ENCODE measurements at places on chromosomes 1 and 21.

GRCh38 chr21:34807146-34807880 is 138.5 kb downstream of the CLIC6 start:
- peak; percentile 77 for DNase-seq

DNA sequence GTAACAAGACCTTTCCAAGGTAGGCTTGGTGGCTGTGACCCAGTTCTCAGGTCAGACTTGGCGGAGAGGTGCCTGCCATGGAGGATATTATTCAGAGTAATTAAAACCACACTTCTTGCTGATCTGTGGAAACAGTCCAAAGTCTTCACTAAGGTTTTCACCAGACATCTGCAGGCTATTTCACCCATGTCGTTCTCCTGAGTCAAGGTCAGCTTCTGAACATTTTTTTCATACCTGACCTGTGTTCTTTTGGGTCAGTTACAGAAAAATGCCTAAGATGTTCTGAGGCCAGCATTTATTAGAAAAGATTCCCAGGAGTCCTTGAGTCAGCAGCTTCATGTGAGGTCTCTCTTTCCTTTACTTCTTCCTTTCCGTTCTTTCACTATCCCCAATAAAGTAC is 54.9 kb downstream of the RGL1 start:
- no peak for DNase-seq

DNA sequence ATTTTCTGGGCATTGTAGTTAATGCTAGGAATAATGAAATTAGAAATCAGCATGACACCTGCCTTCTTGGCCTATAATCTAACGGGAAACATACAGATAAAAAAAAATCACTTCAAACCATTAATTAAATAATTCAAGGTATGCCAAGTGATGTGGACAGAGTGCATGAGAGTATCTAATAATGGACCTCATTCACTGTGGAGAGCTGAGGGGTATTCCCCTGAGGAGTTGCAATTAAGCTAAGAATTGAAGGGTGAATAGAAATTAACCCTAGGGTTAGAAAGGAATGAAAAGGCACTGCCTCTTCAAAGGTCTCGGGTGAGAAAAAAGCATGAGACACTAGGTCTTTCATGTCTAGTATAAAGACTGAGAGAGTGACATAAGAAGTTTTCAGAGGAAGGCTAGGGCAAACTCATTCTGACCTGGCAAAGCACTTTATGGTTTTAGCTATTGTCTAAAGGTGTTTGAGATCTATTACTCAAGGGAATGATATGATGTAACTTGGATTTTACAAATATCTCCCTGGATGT is 466.1 kb downstream of the KCNT2 start:
- DNase-seq: no peak

DNA sequence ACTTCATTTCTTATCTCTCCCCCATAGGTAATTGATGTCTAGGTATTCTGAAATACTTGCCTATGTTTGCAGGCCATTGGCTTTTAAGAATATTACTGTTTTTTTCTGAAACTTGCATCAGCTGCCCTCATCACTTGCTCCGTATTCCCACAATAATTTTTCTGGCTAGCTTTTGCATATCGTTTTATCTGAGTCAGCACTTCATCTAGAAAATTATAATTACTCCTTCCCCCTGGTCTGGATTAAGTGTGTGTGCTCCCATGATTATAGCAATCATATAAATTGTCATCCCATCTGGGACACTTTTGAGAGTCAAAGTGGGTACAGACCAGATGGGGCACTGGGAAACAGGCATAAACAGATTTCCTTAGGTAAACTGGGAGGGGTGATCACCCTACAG is 583.2 kb upstream of the B3GALT2 start:
- DNase-seq: no peak

GRCh38 chr1:157562515-157562914 is 10.2 kb upstream of the FCRL5 start:
- no peak for DNase-seq

DNA sequence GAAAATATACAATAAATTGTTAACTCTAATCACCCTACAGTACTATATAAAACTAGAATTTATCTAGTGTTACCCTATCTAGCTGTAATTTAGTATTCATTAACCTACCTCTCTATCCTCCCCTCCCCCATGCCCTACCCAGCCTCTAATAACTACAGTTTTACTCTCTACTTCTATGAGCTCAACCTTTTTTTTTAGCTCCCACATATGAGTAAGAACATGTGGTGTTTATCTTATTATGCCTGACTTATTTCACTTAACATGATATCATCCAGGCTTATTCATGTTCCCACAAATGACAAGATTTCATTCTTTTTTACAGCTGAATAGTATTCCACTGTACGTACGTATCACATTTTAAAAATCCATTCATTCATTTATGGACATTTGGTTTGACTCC is 46.0 kb upstream of the WARS2 start:
- no peak for DNase-seq

- no peak for DNase-seq
Measured at GRCh38 chr1:93672477-93673162, 9.0 kb downstream of the BCAR3 start.

DNA sequence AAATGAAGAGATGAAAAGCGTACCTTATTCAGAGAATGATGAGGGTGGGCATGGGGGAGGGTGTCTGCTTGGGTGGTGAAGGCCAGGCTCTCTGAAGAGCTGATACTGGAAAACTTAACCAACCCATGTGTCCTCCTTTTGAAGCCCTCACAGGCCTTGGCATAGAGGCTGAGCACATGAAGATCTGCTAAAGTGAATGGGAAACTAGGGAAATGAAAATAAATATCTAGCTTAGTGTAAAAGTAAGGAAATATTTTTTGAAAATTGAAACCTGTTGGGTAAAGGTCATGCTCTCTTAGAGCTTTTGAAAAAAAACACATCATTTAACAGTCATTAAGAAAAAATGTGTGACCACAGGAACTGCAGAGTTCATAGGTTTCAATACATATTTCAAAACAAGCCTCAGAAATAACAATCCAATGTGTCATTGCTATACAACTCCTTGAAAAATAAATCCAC is 40.5 kb upstream of the RALGPS2 start:
- DNase-seq: no peak

DNA sequence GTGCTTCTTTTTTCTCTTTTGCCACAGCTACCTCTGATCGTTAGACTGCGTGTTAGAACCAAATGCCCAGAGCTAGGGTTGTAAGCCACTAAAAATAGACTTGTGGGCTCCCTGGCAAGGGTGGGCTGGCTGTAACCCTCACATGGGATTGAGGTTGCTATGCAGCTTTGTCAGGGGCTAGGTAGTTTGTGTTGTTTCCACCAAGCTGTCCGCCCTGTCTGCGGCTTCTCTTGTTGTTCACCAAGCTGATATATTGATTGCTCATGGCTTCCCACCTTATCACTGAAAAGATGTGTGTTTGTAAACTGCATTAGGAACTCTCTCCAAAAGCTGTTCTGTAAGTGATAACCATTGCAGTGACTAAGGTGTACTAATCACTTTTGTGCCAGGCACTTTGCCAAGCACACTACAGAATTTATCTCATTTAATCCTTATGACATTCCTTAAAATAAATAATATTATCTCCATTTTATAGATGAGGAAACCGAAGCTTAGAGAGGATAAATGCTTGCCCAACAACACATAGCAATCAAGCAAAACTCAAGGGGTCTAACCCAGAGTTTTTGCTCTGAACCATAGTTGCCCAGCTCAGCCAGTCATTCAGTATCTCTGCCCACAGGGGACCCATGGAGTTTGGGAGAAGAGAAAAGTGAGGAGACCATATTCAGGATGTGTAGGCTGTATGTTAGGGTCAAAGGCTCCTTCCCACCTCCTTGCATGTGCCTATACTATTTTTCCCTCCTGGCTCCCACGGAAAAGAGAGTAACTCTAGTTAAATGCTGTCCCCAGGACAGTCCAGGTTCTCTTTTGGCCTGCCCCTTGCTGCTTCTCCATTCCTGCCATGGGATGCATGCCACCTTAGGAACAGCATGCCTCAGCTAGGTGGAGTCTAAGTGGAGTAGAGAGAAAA is 42.2 kb upstream of the TARBP1 start:
- DNase-seq: no peak

DNA sequence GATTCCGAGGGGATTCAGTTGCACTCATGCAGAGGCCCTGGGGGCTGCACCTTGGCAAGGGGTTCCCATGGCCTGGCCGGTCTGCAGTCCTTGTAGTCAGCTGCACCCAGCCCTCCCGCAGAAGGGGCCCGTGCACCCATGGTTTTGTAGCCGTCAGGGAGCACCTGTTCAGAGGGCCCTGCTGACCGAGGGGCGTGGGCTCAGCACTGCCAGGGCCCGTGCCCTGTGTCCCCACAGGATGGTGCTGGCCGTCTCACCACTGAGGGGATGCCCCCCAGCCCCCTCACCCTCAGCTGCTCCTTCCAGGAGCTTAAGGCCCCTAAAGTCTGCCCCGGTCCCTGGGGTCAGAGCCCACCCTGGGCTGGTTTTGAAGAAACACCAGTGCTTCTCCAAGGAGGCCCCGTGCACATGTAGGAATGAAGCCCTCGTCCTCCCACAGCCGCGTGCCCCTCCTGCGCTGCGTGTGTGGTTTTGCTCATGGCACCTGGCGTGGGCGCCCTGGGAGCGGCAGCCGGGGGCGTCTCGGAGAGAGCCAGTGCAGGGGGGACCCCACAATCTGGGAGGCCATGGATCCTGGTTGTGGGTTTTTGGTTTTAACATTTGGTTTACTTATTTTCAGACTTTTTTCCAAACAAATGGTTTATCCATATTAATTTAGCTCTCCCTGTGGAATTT is 40.1 kb downstream of the PRKCZ start:
- DNase-seq: no peak

DNA sequence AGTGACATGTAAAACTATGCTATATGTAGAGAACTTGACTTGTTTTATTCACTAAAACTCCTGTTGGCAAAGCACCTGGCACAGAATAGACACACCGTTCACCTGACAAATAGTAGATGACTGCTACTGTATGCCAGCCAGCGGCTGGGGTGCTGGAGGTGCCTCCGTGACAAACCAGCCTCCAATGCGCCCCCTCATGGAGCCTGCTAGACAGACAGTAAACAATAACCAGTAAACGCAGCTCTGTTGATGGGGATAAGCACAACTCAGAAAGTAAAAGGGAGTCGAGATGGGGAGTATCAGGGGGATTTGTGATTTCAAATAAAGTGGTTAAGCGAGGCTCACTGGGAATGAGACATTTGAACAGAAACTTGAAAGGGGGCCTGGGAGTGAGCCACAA is 107.2 kb downstream of the PRDM2 start:
- no peak for DNase-seq

GRCh38 chr1:65963156-65963888 is 170.6 kb downstream of the PDE4B start:
- DNase-seq: no peak

GRCh38 chr1:21707086-21707840 is 38.1 kb upstream of the RAP1GAP start:
- no peak for DNase-seq

DNA sequence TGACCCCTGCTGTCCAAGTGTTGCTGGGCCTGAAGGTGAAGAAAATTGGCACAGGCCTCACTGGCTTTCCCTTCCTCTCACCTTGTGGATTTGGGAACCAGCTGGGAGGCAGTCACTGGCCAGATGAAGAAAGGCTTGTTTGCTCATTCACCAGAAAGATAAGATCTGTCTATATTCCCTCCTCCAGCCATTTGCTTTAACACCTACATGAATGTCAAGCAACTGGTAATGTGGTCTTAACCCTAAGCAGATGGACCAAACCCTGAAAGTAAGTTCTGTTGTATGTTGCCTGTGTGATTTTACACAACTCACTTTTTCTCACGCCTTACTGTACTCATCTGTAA is 10.3 kb upstream of the SRRM1 start:
- DNase-seq: no peak

DNA sequence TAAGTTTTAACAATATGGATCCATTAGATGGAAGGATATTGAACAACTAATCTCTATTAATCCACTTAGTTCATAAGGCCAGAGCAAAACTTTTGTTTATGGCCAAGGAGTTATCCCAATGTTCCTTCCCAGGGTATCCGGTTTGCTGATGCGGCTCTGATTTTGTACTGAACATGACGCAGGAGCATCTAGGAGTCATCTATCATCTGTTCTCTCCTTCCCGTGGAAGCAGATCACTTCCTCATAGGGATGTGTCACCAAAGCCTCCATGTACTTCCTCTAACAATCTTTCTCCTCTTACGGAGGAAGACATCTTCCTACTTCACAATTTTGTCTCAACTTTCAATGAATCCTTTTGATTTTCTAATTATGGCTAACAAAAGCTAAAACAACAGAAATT is 206.6 kb downstream of the APP start:
- DNase-seq: no peak

DNA sequence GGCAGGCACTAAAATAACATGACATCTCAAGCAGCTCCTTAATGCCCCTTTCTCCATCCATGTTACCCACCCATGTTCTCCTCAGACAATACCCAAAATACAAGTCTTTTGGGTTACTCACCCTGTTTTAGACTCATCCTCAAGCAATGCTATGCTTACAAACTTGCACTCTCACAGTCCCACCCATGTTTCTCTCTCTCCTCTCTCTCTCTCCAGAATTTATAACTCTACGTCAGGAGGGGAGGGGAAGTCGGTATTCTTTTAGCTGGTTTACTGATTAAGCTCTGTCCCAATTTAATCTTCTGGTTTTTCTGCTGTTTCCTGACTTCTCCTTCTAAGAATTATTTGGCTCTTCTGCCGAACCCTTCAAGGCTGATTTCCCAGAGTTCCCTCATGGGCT is 98.0 kb upstream of the NR5A2 start:
- no peak for DNase-seq
